ENCODE measurements at places on chromosomes 3 and 15. TPM values are rescaled to one million over a fixed set of nuclear protein-coding genes. Genes with fewer than 3 reads are reported as not detected.
A peak's percentile ranks its signal among the peaks of the same experiment; 100 is the strongest.

DNA sequence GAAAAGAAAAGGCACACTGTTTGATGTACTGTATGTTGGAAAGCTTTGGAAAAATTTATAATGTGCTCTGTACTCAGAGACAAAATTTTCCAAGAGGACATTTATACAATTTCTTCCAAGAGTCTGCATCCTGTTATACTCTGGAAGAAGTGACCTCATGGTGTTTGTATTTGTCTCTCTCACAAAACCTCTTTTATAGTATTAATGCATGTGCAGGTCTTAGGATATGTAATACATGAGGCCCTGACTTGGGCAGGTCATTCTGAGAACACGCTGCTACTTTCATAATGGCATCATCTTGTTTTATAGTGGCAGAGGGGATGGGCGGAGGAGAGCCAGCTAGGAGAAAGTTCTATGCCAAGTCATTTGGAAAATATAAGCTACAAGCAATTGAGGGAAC lies 72.0 kb upstream of the P3H2 start:
- no peak for DNase-seq

GRCh38 chr3:31165399-31165860 lies 271.0 kb upstream of the GADL1 start:
- DNase-seq, result peak; percentile 46

HDGFL3 gene
- 44.6 TPM for total RNA-seq

PTPRG gene
- 207 TPM for total RNA-seq

GRCh38 chr15:101264011-101264410 lies 12.2 kb upstream of the CHSY1 start:
- DNase-seq, result no peak

GRCh38 chr15:28956491-28956890 lies 70.7 kb downstream of the APBA2 start:
- no peak for DNase-seq

UCN2 gene
- not detected for total RNA-seq

- no peak for DNase-seq
These were observed 261.5 kb upstream of the ZNF385D start for GRCh38 chr3:22012471-22012870.

SI gene
- not detected for total RNA-seq

DNA sequence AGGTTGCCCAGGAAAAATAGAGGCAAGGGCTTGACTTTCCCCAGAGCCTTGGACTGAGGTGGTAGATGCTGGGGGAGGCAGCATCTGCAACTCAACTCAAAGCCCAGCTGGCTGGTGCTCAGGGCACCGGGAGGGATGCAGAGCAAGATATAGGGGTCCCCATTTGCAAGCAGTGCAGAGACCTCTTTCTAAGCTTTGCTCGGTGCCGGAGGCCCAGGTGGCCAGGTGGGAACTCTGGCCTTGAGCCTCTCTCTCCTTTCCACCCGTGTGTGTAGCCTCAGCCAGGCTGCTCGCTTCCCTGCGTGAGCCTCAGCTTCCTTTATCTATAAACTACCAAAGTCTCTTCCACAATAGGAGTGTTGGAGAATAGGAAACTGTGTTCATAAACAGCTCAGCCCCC lies 36.5 kb downstream of the SLC6A6 start:
- no peak for DNase-seq

COL6A5 gene
- not detected for total RNA-seq

DNA sequence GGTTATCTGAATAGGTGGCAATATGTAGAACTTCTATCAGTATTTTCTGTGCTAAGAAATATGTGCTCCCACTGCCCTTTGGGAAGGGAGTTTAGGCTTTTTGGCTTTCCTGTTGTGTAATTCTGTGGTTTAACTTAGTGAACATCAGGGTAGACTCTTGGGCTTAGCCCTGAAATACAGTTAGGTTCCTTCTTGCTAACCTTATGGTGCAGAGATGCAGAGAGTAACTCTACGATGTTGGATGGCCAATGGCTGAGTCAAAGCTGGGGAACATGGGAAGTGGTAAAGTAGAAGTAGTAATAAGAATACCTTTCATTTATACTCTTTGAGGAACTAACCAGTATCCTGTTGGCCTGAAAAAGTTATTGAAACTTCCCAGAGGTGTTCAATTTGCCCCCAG lies 80.8 kb upstream of the IL12A start:
- no peak for DNase-seq

PRR20G gene
- total RNA-seq, result not detected

GRCh38 chr15:61196711-61197586 lies 32.2 kb downstream of the RORA start:
- DNase-seq, result no peak

LDHAL6B gene
- total RNA-seq, result 0.27 TPM

GRCh38 chr15:65618560-65619109 lies 3.1 kb upstream of the SLC24A1 start:
- no peak for DNase-seq

RABL3 gene
- total RNA-seq, result 24.3 TPM

GRCh38 chr3:72888546-72889309 lies 882 bp downstream of the GXYLT2 start:
- peak; percentile 26 for DNase-seq

GRCh38 chr3:65268426-65268825 lies 580.6 kb upstream of the ADAMTS9 start:
- DNase-seq, result no peak

NTRK3 gene
- total RNA-seq, result 0.94 TPM

- DNase-seq, result peak; percentile 84
These were observed 143.9 kb downstream of the GABRB3 start for GRCh38 chr15:26628879-26629529.

ATP13A5 gene
- 1.7 TPM for total RNA-seq

GRCh38 chr15:60001610-60002527 lies 2.2 kb upstream of the FOXB1 start:
- no peak for DNase-seq

GRCh38 chr3:56806407-56806806 lies 4.7 kb upstream of the ARHGEF3 start:
- DNase-seq, result no peak

MAN2C1 gene
- total RNA-seq, result 225 TPM

- DNase-seq, result no peak
These were observed 7.1 kb downstream of the FAM81A start for GRCh38 chr15:59444980-59445545.

DNA sequence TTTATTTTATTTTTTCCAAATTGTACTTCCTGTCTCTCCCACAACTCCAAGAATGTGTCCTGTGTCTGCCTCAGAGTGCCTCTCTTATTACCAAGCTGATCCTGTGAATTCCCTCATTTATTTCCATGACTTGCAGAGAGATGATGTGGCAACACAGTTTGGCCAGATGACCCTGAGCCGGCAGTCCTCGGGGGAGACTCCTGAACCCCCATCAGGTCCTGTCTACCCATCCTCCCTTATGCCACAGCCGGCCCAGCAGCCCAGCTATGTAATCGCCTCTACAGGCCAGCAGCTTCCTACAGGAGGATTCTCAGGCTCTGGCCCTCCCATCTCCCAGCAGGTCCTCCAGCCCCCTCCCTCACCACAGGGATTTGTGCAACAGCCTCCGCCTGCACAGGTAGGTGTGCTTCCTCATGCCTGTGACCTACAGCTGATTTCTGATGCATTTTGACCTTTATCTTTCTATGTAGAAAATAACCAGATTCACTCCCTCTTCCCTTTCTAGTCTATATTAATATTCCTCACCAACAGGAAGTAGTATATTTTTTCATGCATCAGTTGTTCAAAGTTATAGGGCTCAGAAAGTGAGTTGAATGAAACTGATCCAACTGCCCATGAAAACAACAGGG lies 100.0 kb downstream of the ARPP21 start:
- no peak for DNase-seq

ARPIN gene
- 26.5 TPM for total RNA-seq

- no peak for DNase-seq
These were observed 974.4 kb upstream of the ALCAM start for GRCh38 chr3:104392327-104392726.

DNA sequence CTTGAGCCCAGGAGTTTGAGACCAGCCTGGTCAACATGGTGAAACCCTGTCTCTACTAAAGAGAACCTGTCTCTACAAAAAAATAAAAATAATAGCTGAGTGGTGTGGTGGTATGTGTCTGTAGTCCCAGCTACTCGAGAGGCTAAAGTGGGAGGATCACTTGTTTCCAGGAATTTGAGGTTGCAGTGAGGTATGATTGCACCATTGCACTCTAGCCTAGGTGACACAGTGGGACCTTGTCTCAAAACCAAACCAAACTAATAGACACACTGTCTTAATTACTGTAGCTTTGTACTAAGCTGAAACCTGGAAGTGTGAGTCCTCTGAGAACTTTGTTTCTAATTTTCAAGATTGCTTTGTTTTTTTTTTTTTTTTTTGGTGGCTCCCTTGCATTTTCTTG lies 30.4 kb downstream of the MGA start:
- DNase-seq, result no peak

GRCh38 chr3:125694761-125695294 lies 99.5 kb upstream of the OSBPL11 start:
- DNase-seq, result peak; percentile 60

FAM227B gene
- 16.4 TPM for total RNA-seq

VGLL3 gene
- 11.4 TPM for total RNA-seq

- DNase-seq, result no peak
These were observed 42.2 kb upstream of the TJP1 start for GRCh38 chr15:29864501-29864900.

DNA sequence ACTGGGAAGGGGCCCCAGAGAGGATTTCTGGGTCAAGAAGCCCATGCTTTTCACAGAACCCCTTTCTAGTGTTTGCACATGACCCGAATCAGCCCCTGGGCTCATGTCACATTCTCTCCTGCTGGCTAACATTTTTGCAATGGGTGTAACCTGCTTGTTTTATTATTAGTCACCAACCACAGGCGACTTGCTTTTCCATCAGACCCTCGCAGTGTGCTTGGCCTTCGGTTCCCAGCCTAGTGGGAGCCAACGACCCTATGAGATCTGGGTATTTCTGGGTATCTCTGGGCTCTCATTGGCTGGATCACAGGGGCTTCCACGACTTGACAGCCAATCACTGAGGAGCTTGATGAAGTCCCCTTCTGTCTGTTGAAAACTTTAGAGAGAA lies 11.0 kb upstream of the FBLN2 start:
- no peak for DNase-seq

DNA sequence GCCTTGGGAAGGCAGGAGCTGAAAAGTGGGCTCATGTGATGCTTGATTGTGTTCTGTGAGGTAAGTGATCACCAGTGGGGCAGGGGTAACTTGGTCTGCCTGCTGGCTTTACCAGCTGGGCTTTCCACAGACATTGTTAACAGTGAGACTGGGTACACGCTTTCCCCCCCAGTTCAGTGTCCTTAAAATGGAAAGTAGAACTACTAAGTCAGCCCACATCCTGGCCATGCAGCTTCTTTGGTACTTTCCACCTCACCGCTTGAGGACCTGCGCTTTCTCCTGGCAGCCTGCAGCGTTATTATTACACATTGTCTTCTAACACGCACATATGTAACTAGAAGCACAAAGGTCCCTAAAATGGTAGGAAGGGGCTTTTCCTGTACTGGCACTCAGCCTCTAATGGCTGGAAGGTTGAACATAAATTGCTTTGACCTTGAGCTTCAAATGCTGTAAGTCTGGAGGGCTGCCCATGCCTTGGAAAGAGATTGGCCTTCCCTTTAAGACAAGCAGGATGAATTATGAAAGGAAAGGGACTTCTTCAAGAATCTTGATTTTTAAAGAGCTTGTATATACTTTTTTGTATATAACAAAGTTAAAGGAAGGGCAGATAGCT lies 216.1 kb upstream of the ROPN1 start:
- DNase-seq, result no peak

LTF gene
- total RNA-seq, result 48.6 TPM

DNA sequence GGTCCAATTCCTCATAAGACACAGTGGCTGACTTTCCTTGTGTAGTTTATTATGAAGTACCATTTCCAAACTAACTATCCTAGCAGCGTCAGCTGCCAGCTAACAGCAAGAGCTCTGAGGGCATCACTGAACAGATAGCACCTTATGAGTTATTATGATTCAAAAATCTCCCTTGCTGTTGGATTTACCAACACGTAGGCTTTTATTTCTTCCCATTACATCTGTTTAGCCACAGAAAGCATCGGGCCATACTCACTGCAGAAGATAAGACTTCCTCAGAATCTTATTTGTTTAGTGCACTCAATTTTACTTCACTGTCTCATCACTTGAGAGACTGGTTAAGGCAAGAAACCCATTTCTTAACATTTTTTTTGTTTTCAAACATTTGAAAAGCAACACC lies 16.2 kb downstream of the CLDN1 start:
- no peak for DNase-seq

DNA sequence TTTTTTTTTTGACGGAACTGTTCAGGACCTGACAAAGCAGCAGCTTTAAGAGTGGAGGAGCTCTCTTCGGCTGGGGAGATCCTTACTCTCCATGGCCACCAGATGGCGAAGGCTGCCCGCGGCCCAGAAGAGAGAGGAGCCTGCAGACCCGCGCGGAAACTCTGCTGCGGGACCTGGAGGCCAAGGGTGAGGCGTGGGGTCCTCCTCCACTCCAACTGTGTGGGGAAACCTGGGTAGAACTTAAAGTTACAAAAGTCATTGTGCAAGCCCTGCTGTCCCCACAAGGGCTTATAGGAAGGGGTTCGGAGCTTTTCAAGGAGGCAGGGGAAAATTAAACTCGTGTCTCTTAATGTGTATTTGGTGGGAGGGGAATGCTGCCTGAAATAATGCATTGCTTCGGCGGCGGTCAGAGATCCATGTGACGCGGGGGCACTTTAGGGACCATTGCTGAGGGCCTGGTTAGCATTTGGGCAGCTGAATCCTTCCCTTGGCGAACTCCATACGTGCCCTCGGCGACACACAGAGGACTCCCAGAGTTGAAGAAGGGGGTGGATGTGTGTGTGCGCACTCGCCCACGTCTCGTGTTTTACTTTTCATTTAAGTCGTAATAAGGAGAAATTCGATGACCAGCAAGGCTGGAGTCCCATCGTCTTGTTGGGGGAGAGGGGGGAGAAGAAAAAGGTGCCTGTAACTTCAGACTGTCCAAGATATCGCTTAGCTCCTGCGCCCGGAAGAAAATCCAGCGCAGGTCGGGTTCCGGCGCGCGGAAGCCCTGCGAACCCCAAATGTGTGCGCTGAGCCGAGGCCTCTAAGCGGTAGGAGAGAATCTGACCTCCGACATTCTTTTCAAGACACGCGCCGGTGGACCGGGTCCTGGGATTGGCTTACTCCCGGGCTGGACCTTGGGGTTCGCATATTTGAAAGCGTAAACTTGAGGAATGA lies 9.7 kb downstream of the EOMES start:
- DNase-seq, result peak; percentile 79
